ENCODE measurements at places on chromosomes 7 and 10.

DNA sequence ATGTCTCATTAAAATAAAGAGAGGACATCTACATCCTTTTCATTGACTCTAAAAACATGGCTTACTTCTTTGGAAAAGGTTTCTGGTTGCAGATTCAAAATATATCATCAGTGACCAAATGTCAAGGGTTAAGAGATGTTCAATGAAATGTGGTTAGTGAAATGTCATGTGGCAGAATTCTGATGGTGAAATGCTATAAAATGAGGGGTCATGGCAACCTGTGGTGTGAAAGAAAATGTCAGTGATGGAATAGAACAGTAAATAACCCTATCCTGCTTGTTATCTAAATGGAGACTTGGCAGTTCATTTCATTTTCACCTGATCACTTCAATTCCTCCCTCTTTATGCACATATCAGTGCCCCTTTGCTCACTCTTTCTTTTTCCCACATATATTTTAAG, 79.4 kb downstream of the TFPI2 start:
- no peak for DNase-seq

DNA sequence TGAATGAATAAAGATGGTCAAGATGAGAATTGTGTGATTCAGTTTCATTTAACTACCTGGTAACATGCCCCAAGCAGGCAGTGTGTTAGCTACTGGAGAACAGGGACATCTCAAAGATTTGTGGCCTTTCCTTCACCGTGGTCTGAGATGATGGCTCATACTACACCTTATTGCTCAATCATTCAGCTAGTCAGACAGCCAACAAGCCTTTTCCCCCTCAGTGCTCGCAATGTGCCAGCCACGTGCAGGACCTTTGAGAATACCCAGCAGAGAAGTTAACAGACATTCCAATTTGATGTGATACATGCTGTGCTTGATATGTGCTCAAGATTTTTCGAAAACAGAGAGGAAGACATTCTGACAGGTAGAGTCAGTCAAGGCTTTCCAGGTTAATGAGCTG, 562.8 kb downstream of the SUGCT start:
- DNase-seq, result no peak

- DNase-seq, result no peak
Measured at GRCh38 chr7:102834999-102835398, 77.8 kb upstream of the LRRC17 start.

DNA sequence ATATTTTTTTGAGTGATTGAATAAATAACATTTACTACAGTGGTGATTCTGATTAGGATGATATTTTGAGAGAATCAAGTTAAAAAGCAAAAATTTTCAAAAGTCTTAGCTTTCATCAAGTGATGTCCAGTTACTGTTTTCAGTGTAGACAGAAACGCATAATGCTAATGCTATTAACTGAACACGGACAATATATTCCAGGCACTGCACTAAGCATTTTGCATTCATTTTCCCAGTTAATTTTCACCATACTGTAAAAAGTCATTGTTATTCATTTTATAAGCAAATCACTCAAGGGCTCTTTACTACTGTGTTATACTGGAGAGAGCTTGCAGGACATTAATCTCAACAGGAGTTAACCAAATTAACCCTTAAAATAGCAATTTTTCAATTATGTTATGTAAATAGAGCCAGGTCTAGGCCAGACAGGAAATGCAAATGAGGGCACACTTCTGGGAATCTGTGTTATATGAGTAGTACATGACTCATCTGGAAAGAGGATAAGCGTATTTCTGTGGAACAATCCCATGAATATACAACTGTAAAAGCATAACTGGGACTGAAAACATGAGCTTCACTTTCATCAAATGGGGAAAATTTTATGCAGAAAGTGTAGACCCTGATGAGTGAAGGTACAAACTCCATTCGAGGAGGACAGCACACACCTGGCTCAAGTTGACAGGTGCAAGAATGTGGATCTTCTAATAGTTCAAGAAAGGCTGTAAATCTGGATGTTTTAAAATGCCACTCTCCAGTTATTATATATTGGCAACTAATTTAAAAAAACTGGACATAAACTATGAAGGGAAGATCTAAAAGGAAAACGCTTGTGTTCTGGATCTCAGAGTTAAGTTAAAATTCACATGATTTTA, 75.4 kb downstream of the ANK3 start:
- DNase-seq, result no peak

GRCh38 chr7:1690359-1690958, 20.4 kb downstream of the ELFN1 start:
- DNase-seq, result no peak

DNA sequence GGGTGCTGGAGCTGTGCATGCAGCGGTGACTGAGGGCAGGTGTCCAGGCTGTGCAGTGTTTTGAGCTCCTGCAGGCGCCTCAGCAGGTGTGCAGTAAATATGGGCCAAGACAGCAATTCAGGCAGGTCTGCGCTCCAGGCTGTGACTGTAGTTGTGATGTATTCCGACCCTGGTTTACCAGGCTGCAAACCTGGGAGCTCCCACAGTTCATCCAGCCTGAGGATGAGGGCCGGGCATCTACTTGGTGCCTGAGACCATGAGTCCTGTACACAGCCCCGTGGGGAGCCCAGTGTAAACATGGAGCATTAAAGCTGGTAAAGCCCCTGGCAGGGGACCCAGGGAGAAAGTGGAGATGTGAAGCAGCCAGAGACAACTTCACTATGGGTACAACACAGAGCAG, 82.8 kb downstream of the VOPP1 start:
- DNase-seq, result no peak

GRCh38 chr10:131722525-131723264, 178.1 kb upstream of the PPP2R2D start:
- no peak for DNase-seq

DNA sequence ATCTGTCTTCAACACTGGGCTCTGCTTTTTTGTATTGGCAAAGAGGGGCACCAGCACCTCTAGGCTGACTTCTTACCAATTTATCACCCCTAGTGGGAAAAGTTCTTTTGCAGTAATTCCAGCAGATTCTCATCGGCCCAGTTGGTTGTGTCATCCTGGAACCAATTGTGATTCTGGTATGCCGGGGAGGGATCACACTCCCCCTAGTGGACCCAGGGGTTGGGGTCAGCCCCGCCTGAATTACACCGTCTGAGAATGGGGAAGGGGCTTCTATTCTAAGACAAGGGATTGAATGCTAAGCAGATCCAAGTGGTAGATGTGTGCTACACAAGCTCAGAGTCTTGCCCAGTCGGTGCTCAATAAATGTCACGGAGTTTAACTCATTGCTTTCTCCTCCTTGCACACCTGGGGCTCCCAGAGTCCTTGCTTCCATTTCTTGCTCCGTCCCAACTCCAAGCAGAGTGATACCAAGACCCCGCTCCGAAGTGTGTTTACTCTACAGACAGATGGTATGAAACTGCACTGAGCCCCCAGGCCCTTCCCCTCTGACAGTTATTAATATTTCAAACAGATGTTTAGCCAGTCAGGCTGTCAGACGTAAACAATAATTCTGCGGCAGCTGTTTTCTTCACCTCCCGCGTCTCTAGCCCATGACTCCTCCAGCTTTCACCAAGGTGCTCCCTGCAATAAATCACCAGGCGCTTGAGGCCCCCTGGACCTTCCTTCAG, 71.9 kb downstream of the C10orf105 start:
- DNase-seq, result no peak

GRCh38 chr10:106513352-106513771, 651.1 kb downstream of the SORCS1 start:
- DNase-seq, result no peak

DNA sequence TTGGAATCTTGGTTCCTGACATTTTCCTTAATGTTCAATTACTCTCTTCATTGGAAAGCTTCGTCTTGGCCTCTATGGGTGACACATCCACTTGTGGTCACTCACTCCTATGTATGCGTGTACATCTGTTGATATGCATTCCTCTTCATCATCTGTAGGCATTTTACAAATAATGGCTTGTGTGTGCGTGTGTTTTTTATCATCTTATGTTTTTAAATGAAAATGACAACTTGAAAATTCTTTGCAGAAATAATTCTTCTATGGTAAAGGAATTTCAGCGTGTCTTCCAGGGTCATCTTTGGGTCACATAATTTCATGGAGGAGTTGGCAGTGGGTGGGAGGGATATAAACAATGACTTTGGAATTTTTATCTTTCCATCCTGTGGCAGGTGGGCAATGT, 925.1 kb downstream of the LRMDA start:
- DNase-seq, result no peak

DNA sequence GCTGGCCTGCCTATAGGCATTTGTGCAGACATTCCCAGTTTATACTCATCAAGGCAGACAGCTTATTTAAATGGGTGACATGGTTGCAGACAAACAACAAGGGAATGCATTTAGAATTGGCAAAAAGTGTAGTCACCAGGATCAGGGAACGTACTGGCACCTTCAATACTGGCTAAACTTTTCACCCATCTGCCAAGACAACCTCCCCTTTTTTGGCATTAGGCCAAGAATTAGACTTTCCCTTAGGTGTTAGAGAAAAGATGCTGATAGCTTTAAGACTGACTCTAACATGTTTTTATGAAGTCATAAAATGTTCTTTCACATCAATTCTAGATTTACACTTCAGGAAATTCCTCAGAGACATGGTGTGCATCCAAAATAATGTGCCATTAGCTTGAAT, 365.9 kb downstream of the PHTF2 start:
- no peak for DNase-seq

GRCh38 chr7:114182837-114183236, 231.8 kb upstream of the FOXP2 start:
- DNase-seq, result no peak

DNA sequence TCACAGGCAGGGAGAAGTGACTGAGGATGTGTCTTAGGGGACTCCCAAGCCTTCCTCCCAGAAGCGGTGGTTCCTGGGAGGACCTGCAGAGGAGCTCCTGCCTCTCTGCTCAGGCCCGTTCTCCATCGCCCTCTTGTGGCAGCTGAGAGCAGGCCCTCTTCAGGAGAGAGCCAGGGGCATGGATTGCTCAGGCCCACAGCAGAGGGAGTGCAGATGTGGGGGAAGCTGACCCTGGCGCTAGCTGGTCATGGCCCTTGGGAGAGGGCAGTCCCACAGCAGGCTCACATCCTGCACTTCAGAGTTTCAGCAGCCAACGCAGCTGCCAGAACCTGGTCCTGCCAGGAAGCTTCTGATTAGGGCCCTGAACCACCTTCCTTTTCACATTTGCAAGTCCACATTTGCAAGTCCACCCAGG, 94.8 kb upstream of the TARP start:
- DNase-seq, result peak; percentile 70

DNA sequence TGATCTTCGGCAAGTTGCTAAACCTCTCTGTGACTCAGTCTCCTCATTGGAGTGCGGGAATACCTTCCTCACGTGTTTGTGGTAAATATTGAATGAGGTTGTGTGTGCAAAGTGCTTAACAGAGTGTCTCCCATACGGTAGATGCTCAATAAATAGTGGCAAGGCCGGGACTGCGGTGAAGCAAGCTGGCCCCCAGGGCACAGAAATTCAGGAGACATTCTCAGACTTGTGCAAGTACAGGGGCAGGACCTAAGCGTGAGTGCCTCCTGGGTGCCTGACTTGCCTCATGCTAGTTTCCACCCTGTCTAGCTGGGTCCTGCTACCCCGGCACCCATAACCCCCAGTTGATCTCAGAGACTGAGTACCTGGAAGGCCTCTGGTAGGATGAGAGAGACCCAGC, 97.8 kb downstream of the CDH23 start:
- DNase-seq, result no peak

GRCh38 chr7:129902788-129903422, 49.9 kb downstream of the UBE2H start:
- no peak for DNase-seq

DNA sequence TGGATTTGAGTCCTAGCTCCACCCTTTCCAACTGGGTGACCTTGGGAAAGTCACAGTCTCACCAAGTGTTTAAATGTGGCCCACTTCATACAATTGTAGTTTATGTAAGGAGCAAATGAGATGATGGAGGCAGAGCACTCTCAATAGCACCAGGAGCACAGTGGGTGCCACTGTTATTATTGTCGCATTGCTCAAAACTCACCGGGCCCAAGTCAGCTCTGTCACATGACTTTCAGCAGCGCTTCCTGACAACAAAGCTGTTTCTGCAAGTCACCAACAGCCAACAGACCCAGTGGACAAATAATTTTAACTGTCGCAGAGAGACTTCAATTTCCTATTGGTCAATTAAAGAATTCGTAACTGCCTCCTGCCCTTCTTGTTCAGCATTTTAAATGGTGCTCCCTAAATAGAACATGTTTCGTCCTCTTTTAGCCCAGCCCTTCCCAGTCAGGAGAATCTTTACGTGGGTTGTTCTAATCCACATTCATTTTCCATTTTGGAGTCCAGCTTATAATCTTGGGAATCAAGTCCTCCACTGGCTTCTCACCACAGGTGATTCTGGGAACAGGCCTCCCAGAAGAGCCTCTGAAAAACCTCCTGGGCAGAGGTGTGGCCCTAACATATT, 415.6 kb upstream of the NPVF start:
- DNase-seq, result no peak
